ENCODE measurements at places on chromosomes 5 and 9.

GRCh38 chr5:73883646-73884045 lies 257.6 kb downstream of the ARHGEF28 start:
- no peak for DNase-seq

DNA sequence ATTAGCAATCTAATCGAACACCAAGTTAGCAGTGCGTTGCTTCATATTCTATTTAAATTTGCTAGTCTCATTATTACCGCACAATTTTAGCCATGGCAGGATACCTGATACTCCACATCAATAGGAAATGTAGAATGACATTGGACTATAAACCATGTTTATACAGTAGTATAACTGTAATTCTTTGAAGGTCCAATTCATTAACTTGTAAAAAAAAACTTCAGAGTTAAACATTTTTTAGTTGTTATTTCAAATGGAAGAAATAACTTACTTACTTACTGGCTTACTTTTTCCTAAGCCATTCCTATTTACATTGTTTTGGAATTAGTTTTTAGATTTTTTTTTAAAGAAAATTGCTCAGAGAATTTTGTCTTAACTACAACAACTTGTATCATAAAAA lies 35.4 kb upstream of the ACOT12 start:
- DNase-seq: no peak

DNA sequence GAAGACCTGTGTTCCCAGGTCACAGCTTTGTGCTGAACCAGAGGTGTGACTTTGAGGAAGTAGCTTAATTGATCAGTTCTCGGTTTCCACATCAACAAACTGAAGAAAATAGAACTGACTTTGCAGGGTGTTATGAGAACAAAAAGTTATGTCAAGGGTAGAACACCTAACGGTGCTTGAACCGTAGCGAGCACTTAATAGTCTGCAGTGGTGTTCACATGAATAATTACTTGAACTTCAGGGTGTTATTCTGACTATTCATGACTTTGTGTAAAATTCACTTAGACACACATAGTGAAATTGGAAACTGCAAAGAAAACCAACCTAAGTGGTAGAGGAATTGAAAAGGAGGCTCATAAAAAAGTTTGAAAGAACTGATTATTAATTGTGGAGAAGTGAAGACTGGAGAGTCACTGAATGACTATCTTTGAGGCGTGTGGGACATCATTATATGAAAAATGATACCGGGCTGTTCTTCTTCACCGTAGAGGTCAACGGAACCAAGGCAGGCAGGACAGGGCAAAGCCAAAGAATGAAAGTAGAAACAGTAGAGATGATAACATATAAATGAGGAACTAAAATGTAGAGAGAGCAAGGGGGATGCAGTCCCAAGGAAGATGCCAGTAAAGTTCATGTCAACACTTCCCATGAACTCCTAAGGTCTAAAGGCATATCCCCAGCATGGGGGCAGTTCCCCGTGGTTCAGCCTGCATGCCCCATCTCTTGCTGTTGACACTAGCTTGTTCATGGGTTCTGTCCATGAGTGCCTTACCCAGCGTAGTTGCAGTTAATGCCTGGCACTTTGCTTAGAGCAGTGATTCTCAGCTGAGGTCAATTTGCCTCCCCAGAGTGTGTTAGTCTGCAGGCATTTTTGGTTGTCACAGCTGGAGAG lies 118.7 kb downstream of the ZNF462 start:
- DNase-seq: no peak

GRCh38 chr9:71677209-71677608 lies 91.1 kb downstream of the CEMIP2 start:
- DNase-seq: no peak

DNA sequence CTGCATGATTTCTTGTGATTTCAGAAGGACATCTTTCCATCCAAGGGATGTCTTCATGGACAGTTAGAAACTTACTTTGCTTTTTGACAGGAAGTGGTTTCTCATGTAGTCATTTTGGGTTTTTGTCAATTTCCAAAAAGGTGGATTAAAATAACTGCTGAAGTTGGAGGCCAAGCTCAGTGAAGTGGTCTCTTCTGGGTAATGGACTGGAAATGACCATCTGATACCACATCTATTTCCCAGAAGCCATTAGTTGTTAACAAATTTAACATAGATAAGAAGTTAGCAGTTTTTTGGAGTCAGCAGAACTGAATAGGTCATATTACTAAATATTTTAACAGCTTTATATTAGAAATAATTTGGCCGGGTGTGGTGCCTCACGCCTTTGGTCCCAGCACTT lies 86.2 kb upstream of the MYO10 start:
- DNase-seq: no peak

DNA sequence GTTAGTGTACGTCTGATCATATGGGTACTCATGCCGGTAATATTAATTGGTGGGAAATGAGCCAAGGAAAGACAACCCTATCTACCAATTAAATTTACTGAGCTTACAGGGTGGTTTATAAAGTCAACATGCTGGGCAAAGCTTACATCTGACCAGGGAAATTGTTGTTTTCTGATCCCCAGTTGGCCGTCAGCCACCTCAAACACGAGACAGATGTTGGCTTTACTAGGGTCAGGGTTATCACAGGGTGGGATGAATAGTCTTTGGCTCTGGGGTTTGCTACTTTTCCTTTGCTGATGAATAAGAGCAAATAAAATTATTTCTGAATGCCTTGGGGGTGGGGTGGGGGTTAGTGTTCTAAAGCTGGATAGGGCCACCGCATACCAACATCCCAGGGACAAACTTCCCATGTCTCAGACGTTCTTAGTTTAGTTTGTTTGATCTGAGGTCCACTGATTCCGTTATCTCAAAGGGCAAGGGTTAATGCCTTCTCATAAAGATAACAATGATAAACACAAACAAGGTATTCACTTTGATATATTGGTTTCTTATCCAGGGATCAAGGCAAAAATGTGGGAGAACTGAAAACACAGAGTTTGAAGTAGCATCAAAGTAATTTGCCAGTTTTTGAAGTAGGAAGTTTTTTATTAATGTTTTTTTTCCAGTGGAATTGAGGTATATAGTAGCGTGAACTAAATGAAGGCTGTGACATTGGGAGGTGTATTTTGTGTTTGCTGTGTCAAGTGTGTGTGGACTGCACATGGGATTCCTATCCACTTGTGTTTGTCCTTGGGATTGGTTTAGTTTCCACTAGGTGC lies 109.1 kb upstream of the RPS23 start:
- DNase-seq: no peak

- no peak for DNase-seq
These were observed 69.3 kb downstream of the SGCD start for GRCh38 chr5:156396063-156396829.

- DNase-seq: no peak
These were observed at the start of gene CDH9 for GRCh38 chr5:27038476-27038875. CDH9 (minus strand) TSS chr5:27038586; CDS start chr5:26988333, 50,253 bp downstream.

- DNase-seq: peak; percentile 74
These were observed at the start of gene GPR150 for GRCh38 chr5:95620030-95620869. GPR150 (plus strand) TSS chr5:95620087; CDS start chr5:95620276, 189 bp downstream.
